Ovary (tissue), 10 donors: ENCODE measurements at places on chromosomes 12 and 14. TPM values are rescaled to one million over a fixed set of nuclear protein-coding genes. Genes with fewer than 3 reads are reported as not detected.

GRCh38 chr12:43177276-43177675 lies 374.7 kb downstream of the ADAMTS20 start:
- DNase-seq = no peak

GRCh38 chr14:104005489-104005888 lies 63.2 kb upstream of the RD3L start:
- no peak for DNase-seq

The KRT83 gene
- not detected for total RNA-seq

DNA sequence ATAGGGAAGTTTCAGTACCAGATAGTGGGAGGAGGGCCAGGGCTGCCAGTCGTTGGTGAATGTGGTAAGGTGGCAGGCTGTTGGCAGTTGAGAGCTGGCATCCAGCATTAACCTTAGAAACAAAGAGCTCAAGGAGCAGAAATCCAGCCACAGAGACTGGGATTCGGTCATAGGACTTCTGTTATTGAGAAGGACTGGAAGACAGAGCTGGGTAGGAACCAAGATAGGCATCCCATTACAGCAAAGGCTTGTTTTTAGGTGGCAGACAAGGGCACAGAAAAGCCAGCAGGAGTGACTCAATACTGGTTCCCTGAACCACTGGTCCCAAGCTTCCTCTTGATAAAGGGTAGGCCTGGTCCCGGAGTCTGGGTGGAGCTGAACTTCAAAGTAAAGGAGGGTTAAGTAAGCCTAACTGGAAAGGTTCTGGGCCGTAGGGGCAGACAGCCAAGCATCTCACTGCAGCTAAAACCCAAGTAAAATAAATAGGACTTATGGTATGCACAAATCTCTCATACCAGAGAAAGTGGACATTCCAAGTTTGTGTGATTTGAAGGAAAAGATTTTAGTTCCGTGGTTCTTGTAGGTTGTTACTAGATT lies 147.9 kb downstream of the ETV6 start:
- no peak for DNase-seq

- no peak for DNase-seq
Observed at GRCh38 chr12:15276088-15276698, 46.1 kb upstream of the PTPRO start.

The FLRT2 gene
- total RNA-seq = 166 TPM

GRCh38 chr12:117818400-117818799 lies 150.4 kb downstream of the KSR2 start:
- no peak for DNase-seq

GRCh38 chr12:23504641-23505399 lies 444.6 kb downstream of the SOX5 start:
- no peak for DNase-seq

- DNase-seq = no peak
Observed at GRCh38 chr14:90647473-90648005, 168.7 kb downstream of the TTC7B start.

- DNase-seq = no peak
Observed at GRCh38 chr14:102063808-102064429, 22.9 kb downstream of the HSP90AA1 start.

The CHPT1 gene
- 31.4 TPM for total RNA-seq

DNA sequence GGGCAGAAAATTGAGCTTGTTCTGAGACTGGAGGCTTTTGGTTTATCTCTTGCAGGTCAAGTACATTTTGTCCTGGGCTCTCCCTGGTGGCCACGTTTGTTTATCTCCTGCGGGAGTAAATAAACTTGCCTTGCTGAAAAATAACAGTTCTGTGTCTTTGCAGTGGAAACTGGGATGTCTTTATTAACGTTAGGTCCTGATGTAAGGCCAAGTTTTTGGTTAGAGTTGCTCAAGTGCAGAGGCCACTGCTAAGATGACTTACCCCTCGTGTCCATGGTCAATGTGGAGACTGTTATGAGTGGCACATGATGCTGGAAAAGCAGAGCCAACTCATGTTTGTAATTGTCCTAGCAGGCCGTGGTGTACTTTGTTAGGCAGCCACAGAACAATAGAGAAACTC lies 3.8 kb downstream of the PTPN11 start:
- DNase-seq = no peak

The CLEC4C gene
- not detected for total RNA-seq

The METTL3 gene
- total RNA-seq = 40.5 TPM

- DNase-seq = no peak
Observed at GRCh38 chr14:31659278-31659677, 98.1 kb downstream of the NUBPL start.

GRCh38 chr12:8033153-8034044 lies 883 bp downstream of the FOXJ2 start:
- peak; percentile 82 for DNase-seq

DNA sequence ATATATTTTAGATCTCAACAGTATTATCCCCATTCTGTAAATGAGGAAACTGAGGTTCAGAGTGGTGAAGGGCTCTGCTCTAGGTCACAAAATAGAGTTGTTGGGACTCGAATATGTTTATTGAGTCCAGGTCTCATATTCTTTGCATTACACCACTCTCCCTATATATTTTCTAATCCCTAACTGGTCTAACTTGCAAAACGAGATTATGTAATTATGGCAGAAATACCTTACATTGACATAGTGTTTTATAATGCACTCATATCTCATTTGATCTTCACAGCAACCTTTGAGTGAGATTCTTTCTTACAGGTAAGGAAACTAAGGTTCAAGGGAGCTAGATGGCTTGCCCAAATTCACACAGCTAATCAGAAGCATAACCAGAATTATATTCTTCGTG lies 106.9 kb upstream of the LRIG3 start:
- DNase-seq = no peak

GRCh38 chr12:130142736-130143135 lies 19.5 kb upstream of the FZD10 start:
- DNase-seq = no peak

- peak; percentile 66 for DNase-seq
Observed at GRCh38 chr14:52961060-52961639, 10.3 kb upstream of the FERMT2 start.

GRCh38 chr12:53295891-53296219 lies 513 bp downstream of the PFDN5 start:
- DNase-seq = no peak

The KRT86 gene
- total RNA-seq = not detected

- DNase-seq = no peak
Observed at GRCh38 chr12:76921100-76921471, 42.3 kb upstream of the CSRP2 start.

The KSR2 gene
- total RNA-seq = not detected

The NPFF gene
- 1.1 TPM for total RNA-seq

DNA sequence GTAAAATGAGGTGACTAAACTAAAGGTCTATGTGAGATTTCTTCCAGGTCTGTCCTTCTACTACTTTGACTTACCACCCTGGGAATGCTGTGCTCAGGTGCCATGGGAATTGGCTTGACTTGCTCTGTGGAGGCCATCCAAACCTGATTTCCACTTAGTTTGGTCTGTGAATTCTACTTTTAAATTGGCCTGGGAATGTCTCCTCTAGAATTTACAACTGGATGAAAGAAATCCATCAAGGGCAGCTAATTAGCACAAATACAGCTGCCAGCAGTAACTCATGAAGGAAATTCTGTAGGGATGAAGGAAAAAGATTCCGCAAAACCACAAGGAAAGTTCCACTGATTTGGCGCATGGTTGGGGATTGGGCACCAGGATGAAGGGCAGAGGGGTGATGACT lies 31.7 kb upstream of the FRMD6 start:
- DNase-seq = no peak

DNA sequence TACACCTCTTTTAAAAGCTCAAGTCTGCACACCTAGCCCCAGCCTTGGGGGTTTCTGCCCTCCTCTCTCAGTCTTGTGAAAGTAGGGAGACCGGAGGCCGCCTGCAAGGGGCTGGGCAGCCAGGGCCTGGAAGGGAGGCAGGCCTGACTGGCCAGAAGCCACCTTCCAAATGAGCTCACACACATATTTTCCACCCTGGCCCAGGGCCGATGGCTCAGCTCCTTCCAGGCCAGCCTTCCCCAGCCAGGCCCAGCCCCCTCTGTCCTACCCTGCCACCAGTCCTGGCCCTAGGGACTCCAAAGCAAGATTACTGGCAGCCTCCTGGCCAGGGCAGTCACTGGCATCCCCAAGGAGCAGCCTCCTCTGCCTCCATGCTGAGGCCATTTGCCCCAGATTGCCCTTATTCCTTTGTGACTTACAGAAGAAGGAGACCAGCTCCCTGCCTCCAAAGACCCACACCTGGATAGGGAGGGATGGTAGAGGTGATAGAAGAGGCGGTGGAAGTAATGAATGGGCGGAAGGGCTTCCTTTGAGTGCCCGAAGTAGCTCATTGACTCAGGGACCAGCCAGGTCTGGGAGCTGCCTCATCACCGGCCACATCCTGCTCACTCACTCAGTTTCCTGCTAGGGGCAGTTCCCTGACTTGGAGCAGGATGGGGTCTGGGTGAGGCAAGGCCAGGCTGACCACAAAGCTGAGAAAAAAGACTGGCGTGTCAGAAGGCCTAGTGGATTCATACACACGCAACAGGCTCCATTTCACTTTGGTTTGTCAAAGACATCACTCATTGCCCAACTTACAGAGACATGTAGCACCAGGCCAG lies 14.8 kb downstream of the MMP14 start:
- peak; percentile 93 for DNase-seq

The BEGAIN gene
- total RNA-seq = 1.8 TPM

GRCh38 chr12:32478858-32479725 lies 79.7 kb downstream of the FGD4 start:
- no peak for DNase-seq

- peak; percentile 68 for DNase-seq
Observed at GRCh38 chr12:46473634-46474329, 101.2 kb upstream of the SLC38A2 start.

The CMA1 gene
- total RNA-seq = not detected

DNA sequence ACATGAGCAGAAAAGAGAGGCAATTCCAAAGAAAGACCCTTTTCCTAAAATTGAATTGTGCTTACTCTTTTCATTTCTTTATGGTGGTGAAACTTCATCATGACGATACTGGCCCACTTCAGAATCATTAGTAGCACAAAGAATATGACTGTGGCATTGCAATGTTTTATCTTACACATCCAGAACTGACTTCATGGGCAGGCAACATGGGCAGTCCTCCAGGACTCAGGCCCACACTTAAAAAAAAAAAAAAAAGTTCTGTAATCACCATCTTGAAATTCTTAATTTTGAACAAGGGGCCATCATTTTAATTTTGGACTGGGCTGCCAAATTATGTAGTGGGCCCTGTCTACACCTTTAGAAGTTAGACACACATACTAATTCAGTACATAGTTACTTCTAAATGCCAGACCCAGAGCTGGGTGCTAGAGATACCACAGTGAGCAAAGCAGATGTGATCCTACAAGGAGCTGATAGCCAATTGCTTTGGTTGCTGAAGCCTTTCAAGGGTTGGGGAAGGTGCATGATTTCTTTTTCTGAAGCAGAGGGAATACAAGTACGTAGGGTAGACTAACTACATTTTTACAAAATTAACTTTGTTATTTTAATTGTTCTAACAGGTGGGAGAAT lies 35.2 kb downstream of the HELB start:
- DNase-seq = no peak

The TSPAN8 gene
- 22.9 TPM for total RNA-seq

GRCh38 chr12:56781726-56782125 lies 18.6 kb downstream of the HSD17B6 start:
- no peak for DNase-seq

- no peak for DNase-seq
Observed at GRCh38 chr14:64444140-64444539, 21.2 kb upstream of the AKAP5 start.

DNA sequence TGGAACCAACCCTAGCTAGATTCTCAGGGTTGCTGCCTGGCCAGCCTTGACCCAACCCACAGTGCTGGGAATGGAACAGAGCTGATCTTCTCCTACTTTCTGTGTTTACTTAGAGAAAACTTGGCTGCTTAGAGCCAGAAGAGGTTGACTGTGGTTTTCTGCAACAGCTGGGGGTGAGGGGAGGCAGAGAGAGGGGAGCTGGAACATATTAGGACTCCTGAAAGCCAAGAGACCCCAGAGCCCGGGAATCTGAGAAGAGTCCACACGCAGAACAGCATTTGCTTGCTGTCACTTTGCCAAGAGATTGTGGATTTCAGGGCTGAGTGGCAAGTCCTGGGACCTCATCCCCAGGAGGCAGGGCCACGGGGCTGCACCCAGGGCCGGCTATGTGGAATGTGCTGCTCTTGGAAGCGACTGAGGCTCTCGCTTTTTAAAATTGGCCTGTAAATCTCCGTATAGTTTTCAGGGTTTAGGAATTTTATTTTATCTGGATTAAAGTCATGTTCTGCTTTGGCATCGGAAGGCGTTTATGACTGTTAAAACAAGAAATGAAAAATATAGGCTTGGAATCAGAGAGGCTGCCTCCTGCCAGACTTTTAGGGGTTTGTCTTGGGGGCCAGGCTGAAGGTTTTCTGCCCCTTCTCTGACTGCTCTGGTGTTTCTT lies 22.3 kb upstream of the MED13L start:
- no peak for DNase-seq

DNA sequence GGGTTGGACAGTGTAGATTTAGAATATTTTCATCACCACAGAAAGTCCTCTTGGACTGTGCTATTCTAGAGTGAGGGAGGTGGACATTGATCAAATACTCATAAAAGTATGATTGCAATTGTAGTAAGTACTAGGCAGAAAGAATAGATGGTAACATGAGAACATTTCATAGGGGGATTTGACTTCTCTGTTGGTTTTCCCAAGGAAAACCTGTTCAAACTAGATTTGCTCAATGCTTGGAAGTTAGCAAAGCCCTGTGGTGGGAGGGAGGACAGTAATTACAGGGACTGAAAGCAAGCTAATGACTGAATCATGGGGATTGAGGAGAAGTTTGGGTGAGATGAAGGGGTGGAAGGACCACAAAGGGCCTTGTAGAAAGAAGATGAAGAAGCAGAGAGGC lies 24.4 kb upstream of the EID3 start:
- DNase-seq = no peak

DNA sequence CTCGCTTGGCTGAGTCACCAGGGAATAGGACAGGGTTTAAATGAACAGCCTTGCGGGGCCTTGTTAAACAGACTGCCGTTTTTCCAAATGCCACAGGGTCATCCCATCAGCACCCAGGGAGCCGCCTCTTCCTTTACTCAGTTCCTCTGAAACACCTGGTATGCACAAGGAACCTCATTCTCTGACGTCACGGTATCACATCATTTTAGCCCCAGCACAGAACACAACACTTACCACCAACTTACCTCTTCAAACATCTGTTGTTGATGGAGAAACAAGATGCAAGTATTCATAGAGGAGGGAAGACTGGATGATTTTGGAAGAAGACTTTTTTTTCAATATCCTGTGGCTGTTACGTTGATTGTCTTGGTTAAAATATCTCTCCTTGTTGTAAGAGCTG lies 535.3 kb upstream of the TMEM132C start:
- DNase-seq = no peak

The CCDC197 gene
- total RNA-seq = not detected

- DNase-seq = no peak
Observed at GRCh38 chr12:15532364-15532977, 210.2 kb downstream of the PTPRO start.

DNA sequence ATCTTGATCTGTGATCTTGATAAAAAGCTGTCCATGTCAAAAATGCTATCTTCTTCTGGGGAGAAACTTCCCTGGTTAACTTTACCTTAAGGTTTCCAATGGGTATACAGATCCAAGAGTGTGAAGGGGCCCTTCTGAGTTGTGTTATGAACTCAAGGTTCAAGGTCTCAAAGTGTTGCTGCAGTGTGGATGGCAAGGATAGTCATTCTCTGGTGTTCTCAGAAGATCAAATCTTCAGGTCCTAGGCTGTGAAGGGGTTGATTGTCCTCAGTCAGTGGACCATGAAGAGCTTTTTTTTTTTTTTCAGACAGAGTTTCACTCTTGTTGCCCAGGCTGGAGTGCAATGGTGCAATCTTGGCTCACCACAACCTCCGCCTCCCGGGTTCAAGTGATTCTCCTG lies 114.4 kb downstream of the SPTSSA start:
- DNase-seq = no peak
